ENCODE measurements at places on chromosomes 7 and 10.

DNA sequence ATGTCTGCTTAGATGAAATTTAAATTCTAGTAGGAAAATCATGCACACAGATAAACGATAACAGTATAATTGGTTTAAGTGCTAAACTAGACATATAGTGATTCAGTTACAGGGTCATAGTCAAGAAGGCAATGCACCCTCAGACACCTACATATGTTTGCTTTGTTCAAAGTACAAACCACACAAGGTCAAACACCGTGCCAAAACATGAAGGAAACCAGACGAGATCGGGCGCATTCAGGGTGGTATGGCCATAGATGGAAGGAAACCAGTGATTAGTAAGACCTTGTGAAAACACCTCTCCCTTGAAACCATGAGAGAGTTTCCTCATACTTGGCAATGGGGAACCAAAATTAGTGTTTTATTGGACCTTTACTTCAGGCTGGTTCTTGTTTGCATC lies 906.9 kb downstream of the PCDH15 start:
- DNase-seq = no peak

- DNase-seq = no peak
Observed at GRCh38 chr7:88291398-88292173, 15.1 kb downstream of the STEAP4 start.

- no peak for DNase-seq
Observed at GRCh38 chr7:139036901-139037300, 1.1 kb upstream of the ZC3HAV1L start.

GRCh38 chr7:79420464-79420863 lies 33.0 kb downstream of the MAGI2 start:
- peak; percentile 92 for DNase-seq

GRCh38 chr7:139695588-139695987 lies 82.2 kb downstream of the HIPK2 start:
- DNase-seq = no peak

- no peak for DNase-seq
Observed at GRCh38 chr10:110170142-110170971, 37.0 kb upstream of the MXI1 start.

Data from AG09319 (cell line).